Left colon (tissue), 2 donors: ENCODE measurements at places on chromosomes 12 and 14. TPM values are rescaled to one million over a fixed set of nuclear protein-coding genes. Genes with fewer than 3 reads are reported as not detected.
A peak's percentile ranks its signal among the peaks of the same experiment; 100 is the strongest.

- DNase-seq = no peak
Observed at GRCh38 chr14:55851961-55852360, 266.2 kb upstream of the PELI2 start.

GRCh38 chr12:117967512-117967911, 1.3 kb downstream of the KSR2 start:
- no peak for DNase-seq

- no peak for DNase-seq
Observed at GRCh38 chr12:55692631-55693322, 14.9 kb downstream of the ITGA7 start.

DNA sequence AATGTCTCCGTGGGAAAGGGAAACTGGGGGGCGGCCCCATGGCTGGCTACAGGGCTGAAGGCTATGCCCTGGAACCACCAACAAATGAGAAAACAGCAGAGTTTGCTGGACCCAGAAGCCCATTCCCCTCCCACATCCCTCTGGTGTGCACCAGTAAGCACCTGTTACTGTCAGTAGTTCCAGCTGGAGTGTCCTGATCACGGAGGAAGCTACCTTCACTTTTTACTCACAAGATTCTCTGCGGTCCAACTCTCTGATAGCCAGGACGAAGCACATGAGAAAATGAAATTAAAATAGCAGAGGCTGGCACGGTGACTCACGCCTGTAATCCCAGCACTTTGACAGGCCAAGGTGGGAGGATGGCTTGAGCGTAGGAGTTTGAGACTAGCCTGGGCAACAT, 22.7 kb upstream of the MEG3 start:
- DNase-seq = no peak

DNA sequence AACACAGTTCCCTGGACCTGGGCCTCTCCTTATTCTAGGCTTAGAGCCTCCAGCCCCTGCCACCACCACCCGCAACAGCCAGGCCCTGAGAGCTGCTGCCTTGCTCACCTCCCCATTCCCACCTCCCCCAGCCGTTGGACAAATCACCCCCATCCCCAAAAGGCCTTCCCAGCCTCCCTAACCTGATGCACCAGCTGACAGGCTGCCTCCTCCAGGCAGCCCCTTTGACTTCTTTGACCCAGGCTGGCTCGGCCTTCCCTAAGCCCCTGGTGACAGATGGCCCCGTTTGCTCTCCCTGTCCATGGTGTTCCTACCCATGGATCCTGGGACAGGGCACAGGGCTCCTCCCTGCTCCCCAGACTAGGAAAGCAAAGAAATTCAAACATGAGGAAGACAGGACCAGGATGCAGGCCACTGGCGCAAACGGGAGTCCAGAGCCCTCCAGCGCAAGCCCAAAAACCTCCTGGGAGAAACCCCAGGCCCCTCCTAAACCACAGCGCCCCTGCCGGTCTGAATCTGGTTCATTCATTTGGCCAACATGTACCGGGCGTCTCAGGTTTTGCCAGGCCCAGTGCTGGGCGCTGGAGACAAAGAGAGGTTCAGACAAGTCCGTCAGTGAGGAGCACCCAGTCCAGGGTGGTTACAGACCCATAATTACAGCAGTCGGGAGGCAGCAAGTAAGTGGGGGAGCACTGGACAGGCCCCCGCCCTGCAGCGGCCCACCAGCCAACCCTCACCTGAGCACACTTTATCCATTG, 2.4 kb downstream of the AKT1 start:
- DNase-seq = no peak

The CD9 gene
- 766 TPM for total RNA-seq

DNA sequence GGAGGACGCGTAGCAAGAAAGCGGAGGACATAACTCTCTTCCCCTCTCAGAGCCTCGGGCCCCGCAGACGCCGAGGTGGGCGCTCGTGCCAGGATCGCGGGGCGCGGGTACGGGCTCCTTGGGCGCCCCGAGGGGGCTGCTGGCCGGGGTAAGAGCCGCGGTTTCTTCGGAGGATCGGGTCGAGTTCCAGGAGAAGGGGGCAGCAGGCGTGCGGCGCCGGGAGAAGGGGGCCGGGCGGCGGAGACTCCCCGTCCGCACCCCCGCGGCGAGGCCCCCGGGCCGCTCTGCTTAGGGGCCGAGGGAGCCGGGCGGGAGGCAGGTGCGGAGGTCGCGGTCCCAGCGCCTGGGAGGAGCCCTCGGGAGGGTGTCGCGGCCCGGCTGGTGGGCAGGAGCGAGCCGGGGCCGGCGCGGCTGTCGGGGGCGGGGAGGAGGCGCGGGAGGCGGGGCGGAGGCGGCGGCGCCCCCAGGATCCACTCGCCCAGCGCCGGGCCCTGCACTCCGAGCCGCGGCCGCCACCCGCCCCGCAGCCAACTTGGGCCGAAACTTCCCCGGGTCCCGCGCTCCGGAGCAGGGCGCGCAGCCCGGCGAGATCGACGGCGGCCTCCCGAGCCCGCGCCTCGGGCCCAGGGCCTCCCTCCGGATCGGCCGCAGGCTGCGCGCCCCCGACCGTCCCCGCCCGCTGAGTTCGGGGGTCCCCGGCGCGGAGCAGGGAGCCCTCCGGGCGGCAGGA, 64.4 kb downstream of the FBXL14 start:
- DNase-seq = peak; percentile 37

The SLC25A21 gene
- 0.14 TPM for total RNA-seq

GRCh38 chr14:67497716-67498115, 9.2 kb upstream of the TMEM229B start:
- DNase-seq = no peak

DNA sequence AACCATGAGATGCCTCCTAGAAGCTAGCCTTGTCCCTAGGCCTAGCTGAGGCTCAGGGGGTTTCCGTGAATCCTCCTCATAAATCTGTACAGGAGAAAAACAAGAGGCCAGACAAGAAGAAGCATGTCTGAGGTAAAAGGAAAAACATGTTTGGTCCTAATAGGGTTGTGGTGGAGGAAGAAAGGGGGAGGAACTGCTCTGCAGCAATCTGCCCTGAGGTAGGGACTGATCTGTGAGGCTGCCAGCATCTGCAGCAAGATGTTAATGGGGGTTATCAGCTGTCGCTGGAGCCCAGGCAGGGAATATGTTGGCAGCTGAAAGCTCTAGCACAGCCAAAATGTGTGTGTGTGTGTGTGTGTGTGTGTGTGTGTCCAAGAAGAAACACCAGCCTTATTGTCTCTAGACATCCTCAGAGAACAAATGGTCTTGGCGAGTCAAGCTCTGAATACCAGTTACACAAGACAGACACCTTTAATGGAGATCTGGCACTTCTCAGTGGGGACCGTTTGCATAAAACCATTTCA, 218.5 kb downstream of the NUAK1 start:
- DNase-seq = no peak

GRCh38 chr12:92459850-92460249, 242.9 kb upstream of the PLEKHG7 start:
- DNase-seq = no peak

The LUM gene
- total RNA-seq = 64.1 TPM

GRCh38 chr12:117022465-117022864, 76.8 kb downstream of the TESC start:
- DNase-seq = no peak

GRCh38 chr14:54652188-54652587, 85.3 kb downstream of the SAMD4A start:
- DNase-seq = peak; percentile 47

GRCh38 chr12:81128930-81129554, 51.2 kb downstream of the ACSS3 start:
- no peak for DNase-seq

DNA sequence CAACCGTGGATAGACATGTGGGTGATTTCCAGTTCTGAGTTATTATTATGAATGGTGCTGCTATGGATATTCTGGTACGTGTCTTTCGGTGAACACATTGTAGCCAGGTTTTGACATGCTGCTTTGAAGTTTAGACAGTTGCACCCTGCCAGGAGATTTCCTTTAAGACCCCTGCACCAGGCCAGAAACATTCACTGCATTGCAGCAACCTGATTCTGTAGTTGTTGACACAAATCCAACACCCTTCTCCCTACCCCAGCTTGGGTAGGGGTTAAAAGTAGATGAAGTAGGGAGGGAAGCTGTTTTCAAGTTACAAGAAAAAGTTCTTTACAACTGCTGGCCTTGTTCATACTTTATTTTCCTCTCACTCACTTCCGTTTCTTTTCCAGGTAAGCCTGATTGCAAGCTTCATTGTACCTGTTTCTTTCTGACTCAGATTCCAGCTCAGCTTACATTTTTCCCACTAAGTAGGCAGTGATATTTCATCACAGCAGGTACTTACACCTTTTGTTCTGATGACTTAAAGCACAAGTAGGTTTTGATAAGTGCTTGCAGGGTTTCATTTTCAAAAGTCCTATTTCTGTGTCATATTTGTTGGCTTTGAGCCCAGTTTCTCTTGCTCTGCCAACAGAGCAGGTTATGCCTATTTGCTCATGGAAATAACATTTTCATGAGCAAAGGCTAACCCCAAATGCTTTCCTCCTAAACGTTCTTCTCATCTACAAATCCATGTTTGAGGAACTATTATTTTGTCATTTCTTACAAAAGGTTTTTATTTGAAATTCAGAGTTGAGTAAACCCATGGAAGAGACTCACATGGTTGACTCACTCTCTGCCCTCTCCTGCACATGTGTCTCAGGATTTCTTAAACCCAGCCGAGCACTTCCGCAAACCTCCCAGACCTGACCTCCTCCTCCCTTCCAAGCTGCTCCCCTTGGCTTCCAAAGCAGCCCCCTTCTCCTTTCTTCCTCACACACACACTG, 12.1 kb upstream of the LTA4H start:
- no peak for DNase-seq

The CD27 gene
- 1.3 TPM for total RNA-seq

The SYT10 gene
- 0.34 TPM for total RNA-seq

- DNase-seq = peak; percentile 30
Observed at GRCh38 chr14:37598747-37599506, 3.5 kb downstream of the TTC6 start.

GRCh38 chr12:81381951-81382350, 304.1 kb downstream of the ACSS3 start:
- DNase-seq = no peak

- DNase-seq = peak; percentile 56
Observed at GRCh38 chr12:113136128-113136989, 798 bp upstream of the RASAL1 start.

DNA sequence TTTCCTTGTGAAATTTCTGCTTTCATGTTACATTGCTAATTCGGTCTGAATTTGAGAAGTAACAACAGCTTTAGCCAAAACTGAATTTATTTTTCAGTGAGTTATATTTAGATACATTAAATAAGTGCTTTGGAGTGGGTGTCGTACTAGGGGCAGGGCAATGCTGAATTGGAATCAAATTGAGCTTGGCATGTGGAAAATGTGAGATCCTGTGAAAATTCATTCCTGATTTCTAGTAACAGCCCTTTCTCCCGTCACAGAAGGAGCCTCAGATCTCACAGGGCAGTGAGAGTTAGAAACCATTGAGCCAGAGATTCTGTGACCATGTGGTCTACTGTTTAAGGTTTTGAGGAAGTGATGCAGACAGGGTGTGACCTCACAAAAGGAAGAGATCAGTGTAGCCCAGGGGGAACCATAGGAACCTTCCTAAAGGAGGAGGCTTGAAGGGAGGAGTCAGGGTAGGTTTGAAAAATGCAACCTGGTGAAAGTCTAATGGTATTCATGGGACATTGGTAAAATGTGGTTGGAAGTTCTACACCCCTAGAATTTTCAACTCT, 1136.8 kb downstream of the AACS start:
- no peak for DNase-seq

DNA sequence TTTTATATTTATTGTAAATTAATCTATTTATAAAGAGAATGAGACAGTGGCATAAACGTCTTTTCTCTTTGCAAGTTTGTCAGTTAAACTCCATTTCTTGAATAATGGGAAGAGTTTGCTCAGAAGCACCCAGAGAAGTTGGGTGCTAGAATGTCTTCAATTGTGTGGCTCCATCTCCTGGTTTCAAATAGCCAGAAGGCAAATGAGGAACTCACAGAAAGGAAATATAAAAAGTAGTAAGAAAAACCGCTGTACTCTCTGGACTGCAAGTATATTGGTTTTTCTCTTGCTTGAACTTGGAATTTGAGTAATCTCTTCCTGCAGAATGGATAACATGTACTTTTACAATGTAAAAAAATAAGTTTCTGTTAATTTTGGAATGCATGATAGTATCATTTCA, 217.5 kb downstream of the DPY19L2 start:
- no peak for DNase-seq

GRCh38 chr12:51951843-51952722, 584 bp downstream of the ACVR1B start:
- peak; percentile 38 for DNase-seq

DNA sequence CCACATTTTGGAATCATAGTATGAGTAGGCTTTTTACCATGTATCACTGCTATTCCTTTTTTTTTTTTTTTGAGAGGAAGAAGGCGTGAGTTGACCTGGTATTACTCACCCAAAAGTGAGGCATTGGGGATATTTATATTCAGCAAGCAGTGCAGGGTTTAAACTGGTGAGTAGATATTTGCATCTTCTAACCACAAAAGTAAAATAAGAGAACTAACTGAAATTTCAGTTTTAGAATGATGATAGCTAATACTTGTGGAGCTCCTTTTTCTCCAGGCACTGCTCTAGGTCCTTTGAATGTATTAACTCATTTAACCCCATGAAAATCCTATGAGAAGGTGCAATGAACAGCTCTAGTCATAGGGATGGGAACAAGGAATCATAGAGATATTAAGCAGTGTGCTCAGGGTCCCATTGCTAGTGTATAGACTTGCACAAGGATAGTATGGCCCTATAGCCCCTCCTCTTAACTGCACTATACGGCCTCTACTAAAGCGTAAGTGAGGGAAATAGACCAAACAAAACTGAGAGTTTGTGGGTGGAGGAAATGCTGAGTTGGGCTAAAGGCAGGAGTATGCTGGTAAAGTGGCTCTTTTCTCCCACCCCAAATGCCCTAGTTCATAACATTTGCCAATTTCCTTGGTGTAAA, 104.3 kb upstream of the MAX start:
- DNase-seq = no peak

DNA sequence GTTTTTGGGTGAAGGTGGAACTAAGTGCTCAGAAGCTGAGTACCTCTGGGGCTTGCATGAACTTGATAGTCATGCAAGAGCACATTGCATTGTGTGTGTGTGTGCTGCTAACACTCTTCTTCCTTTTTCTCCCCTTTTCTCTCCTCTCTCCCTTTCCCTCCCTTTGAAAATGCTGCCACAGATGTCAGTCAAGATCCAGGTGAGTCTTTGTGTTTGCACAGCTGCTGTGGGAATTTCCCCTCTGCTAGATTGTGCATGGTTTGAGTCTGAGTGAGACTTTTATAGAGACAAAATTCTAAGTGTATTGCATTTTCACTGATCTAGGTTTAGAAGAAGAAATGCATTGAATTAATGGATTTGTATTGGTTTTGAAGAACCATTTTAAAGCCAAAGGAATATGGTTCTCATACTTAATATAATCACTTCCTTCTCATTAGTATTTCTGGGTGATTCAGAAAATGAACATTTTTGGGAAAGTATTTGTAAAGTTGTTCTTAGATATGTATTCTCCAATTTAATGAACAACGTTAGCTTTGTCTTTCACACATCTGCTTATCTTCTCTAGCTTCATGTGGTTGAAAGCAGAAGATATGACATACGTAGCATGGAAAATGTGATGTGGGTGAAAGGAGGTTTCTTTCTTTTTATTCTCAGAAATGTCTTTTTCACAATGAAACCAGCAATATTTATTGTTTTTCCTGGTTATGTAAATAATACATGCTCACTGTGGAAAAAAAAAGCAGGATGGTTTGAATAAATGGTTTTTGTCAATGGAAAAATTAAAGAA, 108.5 kb downstream of the NRXN3 start:
- no peak for DNase-seq

GRCh38 chr12:55712700-55713415, 3.0 kb upstream of the BLOC1S1 start:
- DNase-seq = no peak
